HCEC 1CT (cell line): ENCODE measurements at places on chromosomes 1 and 21.
A peak's percentile ranks its signal among the peaks of the same experiment; 100 is the strongest.

GRCh38 chr1:21874778-21875547 is 62.1 kb downstream of the HSPG2 start:
- DNase-seq = no peak

- no peak for DNase-seq
Observed at GRCh38 chr21:42232176-42232825, 13.4 kb downstream of the ABCG1 start.

- peak; percentile 97 for DNase-seq
Observed at GRCh38 chr1:203692565-203693470, 66.2 kb downstream of the ATP2B4 start.

GRCh38 chr1:5424802-5425703 is 567.2 kb downstream of the NPHP4 start:
- DNase-seq = no peak

DNA sequence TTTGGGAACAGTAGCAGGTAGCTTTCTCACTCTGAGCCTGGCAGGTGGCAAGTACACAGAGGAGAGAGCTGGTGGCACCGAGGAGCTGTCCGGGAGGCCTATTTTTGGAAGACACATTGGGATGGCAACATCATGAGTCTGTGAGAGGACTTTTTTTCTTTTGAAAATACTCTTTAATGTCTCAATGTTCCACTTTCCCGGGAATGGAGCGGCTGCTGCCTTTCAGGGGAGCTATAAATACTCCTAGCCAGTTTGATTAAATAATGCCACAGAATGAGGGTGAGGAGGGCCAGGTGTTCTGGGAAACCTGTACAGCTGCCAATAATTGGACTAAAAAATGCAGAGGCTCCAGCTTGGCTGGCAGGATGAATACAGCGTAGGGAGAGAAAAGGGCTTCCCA is 93.3 kb upstream of the COG2 start:
- DNase-seq = no peak

GRCh38 chr1:155933591-155934096 is 569 bp downstream of the KHDC4 start:
- DNase-seq = no peak

DNA sequence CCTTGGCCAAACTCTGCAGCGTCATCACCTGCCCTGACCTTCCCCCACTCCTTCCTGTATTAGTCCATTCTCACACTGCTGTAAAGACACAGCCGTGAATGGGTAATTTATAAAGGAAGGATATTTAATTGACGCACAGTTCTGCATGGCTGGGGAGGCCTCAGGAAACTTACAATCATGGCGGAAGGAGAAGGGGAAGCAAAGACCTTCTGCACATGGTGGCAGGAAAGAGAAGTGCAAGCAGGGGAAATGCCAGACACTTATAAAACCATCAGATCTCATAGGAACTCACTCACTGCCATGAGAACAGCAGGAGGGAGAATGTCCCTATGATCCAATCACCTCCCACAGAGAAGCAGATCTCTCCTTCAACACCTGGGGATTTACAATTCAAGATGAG is 408.5 kb downstream of the PTPRU start:
- DNase-seq = no peak

DNA sequence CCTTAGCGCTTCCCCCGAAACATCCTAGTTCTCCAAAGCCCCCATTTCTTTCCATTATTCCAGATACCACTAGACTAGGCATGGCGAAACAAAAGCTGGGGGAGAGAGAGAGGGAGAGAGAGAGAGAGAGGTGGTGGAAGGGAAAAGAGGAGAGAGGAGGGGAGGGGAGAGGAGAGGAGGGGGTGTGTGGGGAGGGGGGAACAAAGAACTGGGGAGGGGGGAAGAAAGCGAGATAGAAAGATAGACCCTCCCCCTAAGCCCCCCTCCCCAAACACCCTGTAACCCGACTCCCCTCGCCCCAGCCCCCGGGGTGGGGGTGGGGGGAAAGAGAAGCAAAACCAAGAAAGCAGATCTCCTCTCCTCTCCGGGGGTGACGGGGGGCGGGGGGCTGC is 352 bp downstream of the MEX3A start:
- no peak for DNase-seq
